ENCODE measurements at places on chromosomes 13 and 19. TPM values are rescaled to one million over a fixed set of nuclear protein-coding genes. Genes with fewer than 3 reads are reported as not detected.
A peak's percentile ranks its signal among the peaks of the same experiment; 100 is the strongest.

Gene LSM7
- 90.9 TPM for total RNA-seq

Gene ADAMTSL5
- total RNA-seq, result not detected

Gene ERICH4
- not detected for total RNA-seq

Gene WDR88
- not detected for total RNA-seq

DNA sequence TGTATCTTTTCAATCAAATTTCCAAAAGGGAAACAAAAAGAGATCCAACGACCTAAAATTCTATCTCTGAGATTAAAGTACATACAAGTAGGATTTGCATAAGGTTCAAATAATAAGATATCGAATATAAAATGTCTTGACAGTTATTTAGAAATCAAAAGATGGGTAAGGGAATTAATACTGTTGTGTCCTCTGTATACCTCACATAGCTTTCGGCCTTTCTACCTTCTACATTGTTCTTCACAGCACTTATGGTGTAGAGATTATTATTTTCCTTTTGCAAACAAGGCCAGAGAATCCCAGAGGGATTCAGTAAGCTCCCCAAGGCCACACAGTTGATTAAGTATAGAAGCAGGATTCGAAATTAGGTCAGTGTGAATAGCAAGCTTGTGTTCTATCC, 403.6 kb downstream of the SPRY2 start:
- no peak for DNase-seq

GRCh38 chr13:74891610-74892009, 590.4 kb downstream of the TBC1D4 start:
- peak; percentile 9 for DNase-seq

- DNase-seq, result no peak
Observed at GRCh38 chr19:10431943-10432735, 11.8 kb downstream of the PDE4A start.

DNA sequence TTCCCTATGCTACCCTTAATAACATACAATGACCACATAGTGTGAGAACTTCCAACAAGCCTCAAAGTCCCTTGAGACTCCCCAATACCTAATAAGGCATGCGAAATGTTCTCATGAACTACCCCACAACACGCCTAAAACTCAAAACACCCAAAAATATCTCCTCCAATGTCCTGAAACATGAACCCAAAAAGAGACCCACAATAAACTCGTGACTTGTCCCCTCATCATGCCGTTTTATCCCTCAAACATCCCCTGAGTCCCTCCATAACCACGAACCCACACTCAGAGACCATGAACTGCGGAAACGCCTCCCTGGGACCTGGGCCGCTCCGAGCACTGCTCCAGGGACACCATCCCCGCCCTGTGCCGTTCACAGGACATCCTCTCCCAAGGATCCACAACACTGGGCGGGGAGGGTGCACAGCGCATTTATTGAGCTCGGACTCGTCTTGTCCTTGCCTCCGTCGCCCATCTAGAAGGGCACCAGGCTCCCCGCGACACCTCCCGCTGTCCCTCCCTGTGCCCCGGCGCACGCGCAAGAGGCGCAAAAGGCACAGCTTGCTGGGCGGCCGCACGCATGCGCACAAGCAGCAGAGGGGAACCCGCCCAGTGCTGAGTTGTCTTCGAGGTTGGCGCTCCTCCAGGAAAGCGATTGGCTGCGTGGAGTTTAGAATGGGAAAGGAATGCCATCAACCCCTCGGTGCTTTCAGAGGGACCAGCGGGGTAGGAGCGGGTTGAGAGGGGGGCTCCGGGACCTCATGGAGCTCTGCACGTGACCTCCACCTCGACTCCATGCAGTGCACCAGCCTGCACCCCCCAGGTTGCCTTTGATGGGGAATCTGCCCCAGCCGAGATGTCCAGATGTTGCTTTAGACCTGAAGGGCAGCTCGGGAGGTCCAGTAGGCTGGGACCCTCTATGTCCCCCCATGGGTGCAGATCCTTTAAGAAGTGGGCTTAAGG, 8.8 kb downstream of the FXYD3 start:
- DNase-seq, result peak; percentile 69

DNA sequence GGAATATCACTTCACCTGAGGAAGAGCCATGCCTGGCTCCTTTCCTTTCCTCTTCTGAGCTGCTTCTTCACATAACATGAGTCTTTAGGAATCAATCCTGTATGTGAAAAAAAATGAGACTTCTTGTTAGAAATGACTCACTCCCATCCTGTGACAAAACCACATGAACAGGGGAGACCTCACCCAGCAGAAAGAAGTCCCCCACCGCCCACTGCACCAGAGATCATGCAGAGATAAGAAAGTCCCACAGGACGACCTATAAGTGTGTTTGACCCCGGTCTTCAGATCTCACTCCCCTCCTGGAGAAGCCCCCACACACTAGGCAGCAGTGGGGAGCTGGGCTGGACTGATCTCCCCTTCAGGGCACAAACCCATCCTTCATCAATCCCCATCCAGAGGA, 7.8 kb downstream of the ZNF600 start:
- DNase-seq, result no peak

Gene FFAR3
- not detected for total RNA-seq

- peak; percentile 73 for DNase-seq
Observed at GRCh38 chr13:44300895-44301638, 72.6 kb upstream of the SERP2 start.

Gene PGLYRP2
- total RNA-seq, result not detected

Gene ZNF492
- 0.63 TPM for total RNA-seq

Gene ZNF442
- 1.4 TPM for total RNA-seq

DNA sequence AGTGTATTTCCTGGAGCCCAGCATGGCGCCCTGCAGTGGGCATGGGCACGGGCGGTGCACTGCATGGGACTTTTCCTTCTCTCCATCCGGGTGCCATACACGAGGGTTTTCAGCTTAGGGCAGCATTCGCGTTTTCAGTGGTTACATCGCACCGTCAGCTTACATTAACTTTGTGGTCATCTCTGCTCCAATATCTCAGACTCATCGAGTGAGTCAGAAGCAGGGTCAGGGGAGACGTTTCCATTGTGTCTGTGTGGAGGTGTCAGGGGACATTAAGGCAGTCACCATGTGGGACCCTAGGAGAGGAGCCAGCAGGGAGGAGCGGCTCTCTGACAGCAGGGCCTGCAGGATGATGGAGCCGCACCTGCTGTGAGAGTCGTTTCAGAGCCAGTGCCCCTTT, 541.0 kb downstream of the FGF9 start:
- DNase-seq, result no peak

GRCh38 chr13:114134944-114135610, 2.7 kb upstream of the RASA3 start:
- no peak for DNase-seq

Gene ZNF726
- 3.5 TPM for total RNA-seq

Gene C19orf73
- total RNA-seq, result 0.25 TPM

- peak; percentile 97 for DNase-seq
Observed at GRCh38 chr13:109243311-109243951, 543.0 kb downstream of the IRS2 start.

DNA sequence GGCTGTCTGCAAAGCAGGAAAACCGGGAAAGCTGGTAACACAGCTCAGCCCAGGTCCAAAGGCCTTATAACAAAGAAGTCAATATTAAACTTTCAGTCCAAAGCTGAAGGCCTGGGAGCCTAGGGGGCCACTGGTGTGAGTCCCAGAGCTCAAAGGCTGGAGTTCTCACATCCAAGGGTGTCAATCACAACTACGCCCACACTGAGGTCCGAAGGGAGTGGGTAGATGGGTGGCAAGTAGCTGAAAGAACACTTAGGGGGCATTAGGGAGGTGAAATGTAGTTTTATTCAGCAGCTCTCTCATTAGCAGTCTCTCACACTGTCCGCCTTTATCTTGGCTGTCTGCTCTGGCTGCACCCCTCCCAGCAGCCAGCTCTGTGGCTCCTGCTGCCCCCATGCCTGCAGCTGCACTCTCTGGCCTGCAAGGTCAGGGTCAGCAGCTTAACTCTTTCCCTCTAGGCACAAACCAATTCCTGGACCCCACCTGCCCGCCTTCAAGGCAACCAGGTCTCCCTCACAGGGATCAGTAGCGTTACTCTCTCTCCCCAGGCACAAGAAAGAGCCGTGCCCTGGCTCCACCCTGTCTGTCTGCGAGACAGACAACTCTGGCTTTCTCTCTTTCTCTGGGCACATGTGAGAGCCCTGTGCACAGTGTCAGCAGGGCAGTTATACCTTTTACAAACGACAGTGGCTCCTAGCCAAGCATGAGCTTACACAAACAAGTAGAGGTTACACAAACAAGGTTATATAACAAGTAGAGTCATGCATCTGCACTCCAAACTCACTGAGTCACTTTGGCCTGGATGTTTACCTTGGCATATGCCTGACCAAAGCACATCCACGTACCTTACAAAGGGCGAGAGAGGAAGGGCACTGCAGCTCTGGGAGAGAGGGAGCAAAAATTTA, 249.4 kb upstream of the PCDH20 start:
- DNase-seq, result no peak

Gene COG3
- 25.7 TPM for total RNA-seq

Measured in dermis microvascular lymphatic vessel endothelial cell (primary cell).